Thoracic aorta (tissue), 2 donors: ENCODE measurements at places on chromosomes 3 and 15.
A peak's percentile ranks its signal among the peaks of the same experiment; 100 is the strongest.

- no peak for DNase-seq
Measured at GRCh38 chr3:138890555-138891187, 55.9 kb upstream of the PIK3CB start.

DNA sequence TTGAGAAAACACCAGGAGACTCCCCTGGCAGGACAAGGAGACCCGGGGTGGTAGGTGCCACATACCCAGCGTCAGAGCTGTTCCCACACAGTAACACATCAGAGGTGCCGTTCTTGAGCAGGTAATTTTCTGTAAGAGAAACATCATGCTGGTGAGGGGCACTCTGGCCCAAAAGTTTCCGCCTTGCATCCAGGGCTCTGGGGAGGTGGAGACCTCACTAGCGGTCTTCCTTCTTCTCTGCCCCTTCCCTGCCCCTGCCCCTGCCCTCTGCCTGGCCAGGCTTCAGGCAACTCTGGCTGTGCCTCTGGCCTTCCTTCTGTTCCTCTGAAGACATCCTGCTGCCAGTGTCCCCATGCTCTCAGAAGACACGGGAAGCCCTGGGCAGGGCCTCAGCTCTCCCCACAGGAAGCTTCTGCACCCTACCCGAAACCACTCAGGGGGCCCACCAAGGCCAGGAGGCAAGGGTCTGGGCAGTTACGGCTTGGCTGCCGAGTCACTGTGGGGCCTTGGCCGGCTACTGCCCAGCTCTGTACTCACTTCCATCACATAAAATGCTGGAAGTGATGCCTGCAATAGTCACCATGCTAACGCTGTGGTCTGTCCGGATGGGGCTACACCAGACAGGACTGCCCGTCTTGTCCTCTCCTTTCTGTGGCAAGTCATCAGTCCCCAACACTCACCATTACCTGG is 41.3 kb downstream of the SCN5A start:
- no peak for DNase-seq

- no peak for DNase-seq
Measured at GRCh38 chr15:38612159-38612863, 47.7 kb upstream of the RASGRP1 start.

DNA sequence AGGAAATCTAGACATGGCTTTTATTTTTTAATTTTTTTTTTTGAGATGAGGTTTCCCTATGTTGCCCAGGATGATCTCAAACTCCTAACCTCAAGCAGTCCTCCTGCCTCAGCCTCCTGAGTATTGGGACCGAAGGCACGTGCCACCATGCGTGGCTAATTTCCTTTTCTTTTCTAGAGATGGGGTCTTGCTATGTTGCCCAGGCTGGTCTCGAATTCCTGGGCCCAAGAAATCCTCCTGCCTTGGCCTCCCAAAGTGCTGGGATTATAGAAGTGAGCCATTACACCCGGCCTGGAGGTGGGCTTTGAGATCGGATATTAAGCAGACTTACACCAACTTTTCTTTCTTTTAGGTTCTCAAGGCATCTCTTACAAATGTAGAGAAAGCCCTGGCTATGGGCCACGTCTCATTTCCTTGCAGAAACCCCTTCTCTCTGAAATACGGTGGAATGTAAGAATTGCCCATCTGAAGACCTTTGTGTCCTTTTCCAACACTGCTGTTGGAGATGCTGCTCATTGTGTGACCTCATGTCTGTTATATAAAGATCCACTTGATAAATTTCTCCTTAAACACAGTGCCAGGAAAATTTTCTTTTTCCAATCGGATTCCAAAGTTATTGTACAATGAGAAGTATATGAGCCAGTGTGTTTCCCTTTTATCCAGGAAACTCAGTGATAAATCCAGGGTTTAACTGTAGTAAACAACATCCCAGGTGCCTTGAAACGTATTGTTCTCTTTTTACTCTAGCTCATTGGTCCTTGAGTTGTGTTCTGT is 36.8 kb upstream of the CFAP161 start:
- DNase-seq: no peak

DNA sequence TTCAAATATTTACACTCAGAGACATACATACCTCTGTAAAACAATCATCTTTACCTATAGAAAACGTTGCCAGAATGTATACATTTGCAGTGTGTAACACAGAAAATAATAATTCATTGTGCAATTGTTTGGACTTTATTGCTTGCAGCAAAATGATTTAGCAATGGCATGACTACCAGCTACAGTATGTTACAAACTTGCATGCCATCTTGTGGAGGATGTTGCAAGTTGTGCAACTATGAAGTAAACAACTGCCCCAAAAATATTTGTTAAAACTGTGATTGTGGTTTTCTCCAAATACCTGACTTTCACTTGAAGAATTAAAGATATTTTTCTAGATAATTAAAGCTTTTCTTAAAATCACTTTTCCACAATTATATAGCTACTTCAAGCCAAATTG is 27.1 kb upstream of the C3orf49 start:
- no peak for DNase-seq

GRCh38 chr15:31034152-31034551 is 42.7 kb upstream of the MTMR10 start:
- no peak for DNase-seq

DNA sequence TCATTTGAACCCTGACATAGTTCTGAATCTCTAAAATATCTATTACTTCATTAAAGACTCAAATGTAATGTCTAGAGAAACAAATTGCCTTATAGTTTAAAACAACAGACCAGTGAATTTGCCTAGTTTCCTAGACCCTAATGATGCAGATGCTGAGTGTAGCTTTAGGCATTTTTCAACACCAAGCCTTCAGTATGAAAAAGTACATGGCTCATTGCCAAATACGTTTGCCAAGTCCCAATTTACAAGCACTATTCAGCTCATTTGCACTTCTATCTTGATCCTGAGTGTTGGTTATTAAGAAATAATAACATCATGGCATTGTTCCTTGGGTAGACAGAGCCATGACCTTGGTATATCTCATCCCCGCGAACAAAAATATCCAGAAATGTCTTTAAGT is 46.8 kb downstream of the EOMES start:
- no peak for DNase-seq

GRCh38 chr3:23835087-23835486 is 29.3 kb downstream of the UBE2E1 start:
- DNase-seq: no peak

GRCh38 chr15:49501586-49501985 is 78.5 kb downstream of the FGF7 start:
- DNase-seq: no peak

- DNase-seq: no peak
Measured at GRCh38 chr3:28089527-28089897, 151.9 kb upstream of the CMC1 start.

GRCh38 chr3:18245721-18246120 is 179.4 kb downstream of the SATB1 start:
- DNase-seq: no peak

- DNase-seq: no peak
Measured at GRCh38 chr3:100910986-100911385, 82.2 kb downstream of the ABI3BP start.

- no peak for DNase-seq
Measured at GRCh38 chr3:185933374-185934173, 4.2 kb downstream of the TRA2B start.

DNA sequence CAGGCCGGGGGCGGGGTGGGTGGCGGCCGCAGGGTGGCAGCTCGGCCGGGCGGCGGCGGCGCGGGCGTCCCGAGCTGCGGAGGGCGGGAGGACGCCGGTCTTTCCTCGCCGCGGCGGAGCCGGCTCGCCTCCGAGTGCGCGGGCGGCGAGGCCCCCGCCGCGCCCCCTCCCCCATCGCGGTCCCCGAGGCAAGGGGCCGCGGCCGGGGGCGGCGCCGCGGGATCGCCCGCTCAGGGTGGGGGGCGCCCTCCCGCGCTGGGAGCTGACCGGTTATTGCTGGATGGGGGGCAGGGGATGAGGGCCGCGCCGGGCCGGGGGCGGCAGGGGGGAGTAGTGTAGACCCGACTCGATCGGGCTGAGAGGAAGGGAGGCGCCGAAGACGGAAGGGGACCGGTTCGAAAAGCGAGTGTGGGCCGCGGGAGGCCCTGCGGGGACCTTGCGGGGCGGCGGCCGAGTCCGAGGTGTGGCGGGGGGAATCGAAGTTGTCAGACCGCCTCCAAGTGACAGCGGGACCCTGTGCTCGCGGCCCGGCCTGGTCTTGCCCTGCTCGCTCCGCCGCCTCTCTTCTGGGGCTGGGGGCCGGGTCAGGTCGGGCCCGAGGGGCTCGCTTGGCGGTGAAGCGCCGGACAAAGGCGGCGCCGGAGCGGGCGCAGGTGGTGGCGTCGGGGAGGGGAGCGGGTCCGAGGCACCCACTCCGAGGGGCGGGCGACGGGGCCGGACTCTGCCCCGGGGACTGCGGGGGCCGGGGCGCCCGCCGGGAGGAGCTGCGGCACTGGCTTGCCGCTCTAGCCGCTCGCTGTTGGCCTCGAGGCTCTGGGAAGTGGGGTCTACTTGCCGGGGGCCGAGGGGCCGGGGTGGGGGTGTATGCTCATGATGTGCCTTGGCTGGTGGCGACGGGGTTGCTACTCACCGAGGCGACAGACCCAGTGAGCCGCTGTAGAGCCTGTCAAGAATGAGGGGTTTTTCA is 1.1 kb downstream of the BAHD1 start:
- DNase-seq: no peak

DNA sequence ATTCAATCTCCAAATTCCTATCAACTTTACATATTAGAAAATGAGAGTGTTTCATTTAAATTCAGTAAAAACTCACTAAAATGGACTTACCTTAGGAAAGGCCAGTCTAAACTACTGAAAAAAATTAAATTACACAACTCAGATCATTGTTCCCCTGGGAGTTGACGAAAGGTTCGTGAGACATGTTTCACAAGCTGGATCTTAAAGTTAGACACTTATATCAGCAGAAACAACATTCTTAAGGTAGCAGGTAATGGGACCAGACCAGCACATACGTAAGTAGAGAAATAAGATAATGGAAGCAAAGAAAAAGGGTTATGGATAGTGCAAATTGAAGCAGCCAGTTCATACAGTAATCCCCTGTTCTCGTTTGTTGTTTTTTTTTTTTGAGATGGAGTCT is 8.9 kb downstream of the RFX7 start:
- no peak for DNase-seq

GRCh38 chr3:24734019-24734418 is 239.4 kb upstream of the THRB start:
- no peak for DNase-seq

- DNase-seq: no peak
Measured at GRCh38 chr3:22236490-22237270, 485.7 kb upstream of the ZNF385D start.

- DNase-seq: no peak
Measured at GRCh38 chr15:67783303-67783702, 42.0 kb upstream of the SKOR1 start.

DNA sequence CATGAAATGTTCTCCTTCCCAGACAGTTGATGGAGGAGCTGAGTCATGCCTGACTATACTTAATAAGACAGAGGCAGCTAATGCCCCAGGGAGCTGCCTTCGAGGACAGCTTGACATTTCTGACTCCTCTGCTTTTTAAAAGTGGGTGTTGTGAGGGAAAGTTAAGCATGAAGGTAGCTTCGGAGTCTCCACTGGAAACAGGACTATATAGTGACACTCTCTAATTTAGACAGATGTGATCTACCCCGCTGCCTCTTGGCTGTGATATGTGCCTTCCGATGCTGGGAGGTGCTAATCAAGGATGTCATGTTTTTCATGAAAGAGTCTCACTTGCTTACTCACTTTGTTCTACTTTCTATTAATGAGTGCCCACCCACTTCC is 72.7 kb downstream of the IL1RAP start:
- no peak for DNase-seq

GRCh38 chr3:195035345-195036202 is 235.4 kb downstream of the XXYLT1 start:
- no peak for DNase-seq

GRCh38 chr15:86333819-86334218 is 254.1 kb downstream of the AGBL1 start:
- no peak for DNase-seq

DNA sequence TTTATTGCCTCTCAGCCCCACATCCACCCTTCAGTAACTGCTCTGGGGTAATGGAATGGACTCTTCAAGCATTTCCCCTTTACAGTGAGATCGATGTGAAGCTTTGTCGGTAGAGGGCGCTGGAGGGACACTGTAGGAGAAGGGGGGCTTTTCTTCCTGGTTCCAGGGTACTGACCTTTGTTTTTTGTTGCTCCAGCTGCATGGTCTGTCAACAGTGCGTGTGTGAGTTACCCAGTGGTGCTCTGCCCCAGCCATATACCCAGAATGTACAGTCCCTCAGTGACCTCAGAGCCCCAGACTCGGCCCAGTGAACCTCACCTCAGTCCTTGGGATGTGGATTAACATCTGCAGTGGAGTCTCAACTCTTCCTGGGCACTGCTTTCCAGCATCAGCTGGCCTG is 180.3 kb upstream of the TSC22D2 start:
- peak; percentile 10 for DNase-seq

- DNase-seq: no peak
Measured at GRCh38 chr3:194691481-194692283, 6.0 kb downstream of the FAM43A start.

DNA sequence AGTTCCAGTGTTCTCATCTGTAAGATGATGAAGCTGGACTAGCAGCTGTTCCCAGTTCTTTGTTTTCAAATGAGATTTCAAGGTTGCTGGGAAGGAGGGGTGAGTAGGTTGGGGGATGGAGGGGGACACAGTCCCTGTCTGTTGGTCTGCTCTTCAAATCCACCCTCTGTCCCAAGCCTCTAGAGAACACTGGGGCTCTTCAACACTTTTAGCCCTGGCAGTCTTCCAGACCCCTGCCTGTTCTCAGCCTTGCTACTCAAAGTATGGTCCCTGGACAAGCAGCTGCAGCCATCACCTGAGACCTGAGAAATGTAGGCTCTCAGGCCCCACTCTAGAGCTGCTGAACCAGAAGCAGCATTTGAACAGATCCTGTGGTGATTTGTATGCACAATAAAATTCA is 41.3 kb downstream of the NEK11 start:
- no peak for DNase-seq

DNA sequence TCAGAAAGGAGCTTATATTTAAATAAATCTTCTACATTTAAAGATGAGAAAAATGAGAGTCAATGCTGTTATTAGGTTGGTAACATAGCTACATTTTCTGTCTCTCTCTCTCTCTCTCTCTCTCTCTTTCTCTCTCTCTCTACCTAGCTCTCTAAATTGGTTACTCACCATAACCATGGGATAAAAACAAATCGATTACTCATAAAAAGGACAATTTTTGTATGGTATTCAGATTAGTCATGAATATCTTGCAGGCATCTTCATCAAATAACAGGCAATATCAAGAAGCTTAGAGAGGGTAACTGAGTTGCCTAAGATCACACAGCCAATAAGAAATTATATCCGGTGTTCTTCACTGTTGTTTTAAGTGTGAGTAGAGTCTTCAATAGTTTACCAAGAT is 81.8 kb upstream of the ALCAM start:
- DNase-seq: no peak

- no peak for DNase-seq
Measured at GRCh38 chr3:114221165-114221880, 16.1 kb downstream of the ZNF80 start.

- DNase-seq: no peak
Measured at GRCh38 chr3:195556390-195556789, 13.3 kb upstream of the PPP1R2 start.

- DNase-seq: no peak
Measured at GRCh38 chr3:43063114-43063513, 42.8 kb downstream of the POMGNT2 start.

- DNase-seq: peak; percentile 36
Measured at GRCh38 chr3:149618151-149619123, 39.4 kb downstream of the WWTR1 start.
